ENCODE measurements at places on chromosomes 2 and 18. TPM values are rescaled to one million over a fixed set of nuclear protein-coding genes. Genes with fewer than 3 reads are reported as not detected.

The ANKRD36B gene
- total RNA-seq, result 33.1 TPM

The TFCP2L1 gene
- total RNA-seq, result 18.3 TPM

The RFTN2 gene
- total RNA-seq, result 6.5 TPM

The KRTCAP3 gene
- 22.2 TPM for total RNA-seq

The ITGAV gene
- 84.7 TPM for total RNA-seq

The FOXD4L1 gene
- not detected for total RNA-seq

The CMPK2 gene
- total RNA-seq, result 2.6 TPM

The RGPD3 gene
- total RNA-seq, result 0.65 TPM

The TUBA3E gene
- not detected for total RNA-seq

The SLC11A1 gene
- 2.2 TPM for total RNA-seq

The OR6B2 gene
- not detected for total RNA-seq
